Bone marrow (tissue), 2 donors: ENCODE measurements at places on chromosomes 3 and 15.

- no peak for DNase-seq
These were observed 517.6 kb upstream of the SUCLG2 start for GRCh38 chr3:68172039-68172438.

DNA sequence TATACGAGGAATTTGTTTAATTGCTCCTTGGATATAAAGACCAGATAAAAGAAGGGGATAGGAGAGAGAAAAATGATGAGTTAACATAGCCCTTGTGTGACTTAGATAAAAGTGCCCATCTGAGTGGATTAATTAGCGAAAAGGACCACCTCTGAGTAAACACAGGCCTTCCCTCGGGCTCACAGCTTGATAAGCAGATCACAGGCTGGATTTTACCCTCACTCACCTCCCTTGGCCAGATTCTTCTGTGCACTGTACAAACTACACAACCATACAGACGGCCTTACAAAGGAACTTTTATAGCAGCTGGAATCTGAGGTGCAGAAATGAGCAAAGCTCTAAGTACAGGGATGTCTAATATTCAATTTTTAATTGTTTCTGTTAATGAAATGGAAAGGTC, 112.4 kb upstream of the STT3B start:
- DNase-seq = no peak

DNA sequence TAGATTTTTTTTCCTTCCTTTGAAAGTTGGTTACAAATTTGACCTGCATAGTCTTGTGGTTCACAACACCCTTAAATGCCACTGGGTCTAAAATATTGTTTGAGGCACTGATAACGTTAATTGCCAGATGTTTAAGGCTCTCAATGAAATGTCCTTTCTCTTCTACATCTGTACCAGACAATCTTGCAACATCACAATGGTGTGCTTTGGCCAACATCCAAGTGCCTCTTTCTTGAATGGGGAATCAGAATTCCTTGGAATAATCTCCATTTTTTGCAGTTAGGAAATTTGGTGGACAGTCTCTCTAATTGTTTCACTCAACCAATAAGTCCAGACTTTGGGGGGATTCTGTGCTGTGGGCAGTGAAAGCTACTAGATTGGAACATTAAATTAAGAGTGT, 26.0 kb upstream of the PEX5L start:
- DNase-seq = no peak

DNA sequence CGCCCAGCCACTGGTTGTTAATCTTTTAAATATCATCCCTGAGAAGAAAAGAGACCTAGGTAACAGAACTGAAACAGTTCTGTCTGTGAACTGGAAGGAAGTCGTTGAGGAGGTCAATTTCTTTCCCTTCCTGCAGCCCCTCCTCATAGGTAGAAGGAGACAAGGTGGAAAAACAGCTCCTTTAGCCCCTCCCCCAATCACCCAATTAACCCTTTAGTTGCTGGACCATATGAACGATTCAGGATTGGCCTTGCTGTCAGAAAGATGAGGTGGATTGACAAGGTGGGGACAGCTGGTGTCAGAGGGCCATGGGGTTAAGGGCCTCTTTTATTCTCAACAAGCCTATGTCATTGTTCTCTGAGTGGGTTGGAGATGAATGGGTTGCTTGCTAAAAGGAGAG, 36.0 kb upstream of the ZNF445 start:
- no peak for DNase-seq

- peak; percentile 75 for DNase-seq
These were observed 25.0 kb downstream of the LSM3 start for GRCh38 chr3:14203521-14204079.

GRCh38 chr3:141408596-141408995, 40.3 kb downstream of the ZBTB38 start:
- DNase-seq = no peak

GRCh38 chr3:53083521-53083920, 37.6 kb upstream of the SFMBT1 start:
- no peak for DNase-seq

DNA sequence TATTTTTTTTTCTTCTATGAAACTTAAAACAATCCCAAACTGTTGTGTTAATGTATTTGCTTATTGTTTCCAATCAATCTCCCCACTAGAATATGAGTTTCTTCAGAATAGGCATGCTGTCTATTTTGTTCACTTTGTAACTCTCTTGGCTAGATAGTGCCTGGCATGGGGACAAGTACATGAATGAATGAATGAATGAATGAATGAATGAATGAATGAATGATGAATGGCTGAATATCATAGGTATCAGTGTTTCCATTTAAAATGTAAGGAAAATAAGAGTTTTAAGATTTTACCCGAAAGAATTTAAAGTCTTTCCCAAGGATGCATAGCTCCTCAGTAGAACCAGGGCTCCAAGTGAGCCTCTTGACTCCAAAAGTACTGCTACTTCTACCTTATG, 294.9 kb upstream of the GADL1 start:
- no peak for DNase-seq

- DNase-seq = no peak
These were observed 36.5 kb downstream of the RPN1 start for GRCh38 chr3:128614076-128614475.
